ENCODE measurements at places on chromosomes 12 and 14. TPM values are rescaled to one million over a fixed set of nuclear protein-coding genes. Genes with fewer than 3 reads are reported as not detected.
A peak's percentile ranks its signal among the peaks of the same experiment; 100 is the strongest.

Gene PRPH
- not detected for total RNA-seq

DNA sequence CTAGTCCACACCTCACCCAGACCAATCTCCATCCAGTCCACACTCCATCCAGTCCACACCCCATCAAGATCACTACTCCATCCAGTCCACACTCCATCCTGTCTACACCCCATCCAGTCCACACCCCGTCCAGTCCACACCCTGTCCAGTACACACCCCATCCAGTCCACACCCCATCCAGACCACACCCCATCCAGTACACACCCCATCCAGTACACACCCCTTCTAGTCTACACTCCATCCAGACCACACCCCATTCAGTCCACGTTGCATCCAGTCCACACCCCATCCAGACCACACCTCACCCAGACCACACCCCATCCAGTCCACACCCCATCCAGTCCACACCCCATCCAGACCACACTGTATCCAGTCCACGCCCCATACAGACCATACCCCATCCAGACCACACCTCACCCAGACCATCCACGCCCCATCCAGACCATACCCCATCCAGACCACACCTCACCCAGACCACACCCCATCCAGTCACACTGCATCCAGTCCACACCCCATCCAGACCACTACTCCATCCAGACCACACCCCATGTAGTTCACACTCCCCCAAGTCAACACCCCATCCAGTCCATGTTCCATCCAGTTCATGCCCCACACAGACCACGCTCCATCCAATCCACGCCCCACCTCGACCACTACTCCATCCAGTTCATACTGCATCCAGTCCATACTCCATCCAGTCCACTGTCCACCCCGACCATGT lies 116.6 kb upstream of the RTL1 start:
- DNase-seq, result no peak

Gene CYP27B1
- under 0.01 TPM for total RNA-seq

DNA sequence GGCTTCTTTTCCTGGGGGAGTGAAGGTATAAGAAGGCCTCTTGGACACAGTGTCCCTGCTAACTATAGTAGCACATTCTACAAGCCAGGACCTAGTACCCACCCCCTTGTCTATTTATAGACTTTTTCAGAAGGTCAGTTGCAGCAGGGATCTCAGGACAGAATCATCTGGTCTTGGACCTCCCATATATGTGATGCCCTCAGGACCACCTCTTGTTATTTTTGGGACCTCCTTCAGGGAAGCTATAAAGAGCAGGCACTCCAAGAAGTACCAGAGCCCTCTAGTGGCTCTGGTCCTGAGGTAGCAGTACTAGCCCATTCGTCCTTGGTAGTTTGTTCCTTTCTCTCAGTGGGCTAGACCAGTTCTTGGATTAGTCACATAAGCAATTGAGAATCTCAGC lies 4.3 kb downstream of the COQ10A start:
- DNase-seq, result no peak

DNA sequence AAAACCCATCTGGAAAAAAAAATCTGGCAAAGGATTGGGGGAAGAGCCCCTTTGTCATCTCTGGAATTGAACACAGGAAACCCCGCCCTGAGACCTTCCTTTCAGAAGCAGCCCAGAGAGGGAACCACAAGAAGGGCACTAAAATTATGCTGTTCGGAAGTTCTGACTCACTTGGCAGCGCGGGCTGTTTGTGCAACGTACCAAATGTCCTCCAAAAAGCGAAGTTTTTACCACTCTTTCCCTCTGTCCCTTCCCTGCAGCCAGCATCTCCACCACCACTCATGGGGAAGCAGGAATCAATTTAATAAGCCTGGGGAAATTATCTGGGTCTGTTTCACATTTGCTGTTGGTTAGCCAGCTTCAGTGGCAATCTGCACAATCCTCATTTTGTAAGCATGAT lies 3.2 kb upstream of the SYNE3 start:
- peak; percentile 82 for DNase-seq

DNA sequence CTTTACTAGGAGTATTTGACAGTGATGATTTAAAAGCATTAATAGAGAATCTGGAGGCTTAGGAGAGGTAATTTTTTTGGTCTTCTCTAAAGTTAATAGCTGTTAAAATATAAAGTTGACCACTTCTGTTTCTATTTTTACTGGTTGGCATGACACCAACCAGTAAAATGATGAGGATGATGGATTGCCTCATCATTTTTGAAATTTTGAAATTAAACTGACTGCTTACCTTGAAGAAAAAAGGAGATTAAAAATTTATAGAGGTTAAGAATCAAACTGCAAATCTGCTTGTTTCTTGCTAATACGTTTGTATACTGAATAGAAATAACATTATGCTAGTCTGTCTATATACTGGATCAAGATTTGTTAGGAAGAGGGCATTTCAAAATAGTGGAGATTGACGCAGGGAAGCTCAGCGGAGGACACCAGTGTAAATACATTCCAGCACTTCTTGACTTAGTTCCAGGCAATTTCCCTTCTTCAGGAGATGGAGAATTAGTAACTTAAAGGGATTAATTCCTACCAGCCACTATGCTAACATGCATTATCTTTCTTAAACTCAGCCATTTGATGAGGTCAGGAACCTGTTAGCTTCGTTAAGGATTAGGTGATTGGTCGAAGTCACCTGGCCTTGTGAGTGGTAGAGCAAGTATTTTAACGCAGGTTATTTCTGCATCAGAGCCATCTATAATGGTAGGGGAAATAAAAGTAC lies 3.6 kb downstream of the EID3 start:
- no peak for DNase-seq

DNA sequence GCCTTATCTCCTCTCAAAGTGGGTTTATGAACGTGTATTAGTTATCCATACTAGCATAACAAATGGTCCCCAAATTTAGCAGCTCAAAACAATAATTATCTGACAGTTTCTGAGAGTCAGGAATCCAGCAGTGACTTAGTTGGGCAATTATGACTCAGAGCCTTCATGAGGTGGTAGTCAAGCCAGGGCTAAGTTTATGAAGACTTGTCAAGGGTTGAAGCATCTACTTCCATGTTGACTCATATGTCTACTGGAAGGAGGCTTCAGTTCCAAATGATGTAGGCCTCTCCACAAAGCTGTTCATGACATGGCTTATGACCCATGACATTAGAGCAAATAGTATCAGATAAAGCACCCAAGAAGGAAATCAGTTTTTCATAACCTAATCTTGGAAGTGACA lies 73.2 kb downstream of the IPO8 start:
- no peak for DNase-seq

Gene FGF6
- not detected for total RNA-seq

Gene CD9
- total RNA-seq, result 1,196 TPM

GRCh38 chr12:49658276-49658675 lies 34.9 kb downstream of the PRPF40B start:
- no peak for DNase-seq

GRCh38 chr12:83753205-83753604 lies 1066.5 kb downstream of the TMTC2 start:
- no peak for DNase-seq

Gene CRACR2A
- total RNA-seq, result 12.2 TPM

- no peak for DNase-seq
Measured at GRCh38 chr14:61335049-61335448, 13.7 kb downstream of the PRKCH start.

DNA sequence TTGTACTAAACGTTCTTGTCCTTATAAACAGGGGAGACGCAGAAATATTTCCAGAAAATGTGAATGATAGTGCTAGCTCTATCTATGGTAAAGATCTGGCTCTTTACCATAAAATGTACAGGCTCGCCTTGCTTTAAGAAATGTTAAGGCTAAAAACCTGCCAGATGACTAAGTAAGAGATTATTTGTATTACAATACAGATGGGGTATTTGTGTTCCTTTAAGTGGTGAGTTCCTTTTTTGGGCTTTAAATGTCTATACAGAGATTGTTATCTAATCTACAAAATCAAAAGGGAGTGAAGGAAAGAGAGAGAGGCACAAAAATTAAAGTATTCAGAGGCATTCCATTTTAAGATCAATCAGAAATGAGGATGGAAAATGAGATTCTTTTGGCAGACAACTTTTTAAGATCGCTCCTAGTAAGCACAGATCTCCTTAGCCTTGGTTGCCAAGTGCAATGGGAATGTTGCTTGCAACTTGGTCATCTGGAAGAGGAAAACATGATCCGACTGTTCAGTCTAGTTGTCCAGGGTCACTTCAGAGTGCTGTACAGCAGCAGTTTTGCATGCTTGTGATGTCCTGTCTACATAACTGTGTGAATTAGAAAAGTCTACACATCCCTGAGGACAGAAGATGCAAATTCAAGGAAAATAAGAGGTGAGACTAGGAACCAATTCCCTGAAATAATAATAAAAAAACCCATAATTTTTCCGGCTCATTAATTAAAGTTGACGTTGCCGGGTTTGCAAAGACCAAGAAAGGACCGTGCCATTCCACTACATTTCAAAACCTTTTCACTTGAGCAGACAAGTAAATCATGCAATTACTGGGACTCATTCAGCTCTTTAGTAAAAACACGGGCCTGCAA lies 380.8 kb downstream of the EGLN3 start:
- DNase-seq, result no peak

Gene KCNK10
- total RNA-seq, result not detected

- DNase-seq, result peak; percentile 36
Measured at GRCh38 chr14:74975059-74975810, 19.8 kb upstream of the PGF start.

DNA sequence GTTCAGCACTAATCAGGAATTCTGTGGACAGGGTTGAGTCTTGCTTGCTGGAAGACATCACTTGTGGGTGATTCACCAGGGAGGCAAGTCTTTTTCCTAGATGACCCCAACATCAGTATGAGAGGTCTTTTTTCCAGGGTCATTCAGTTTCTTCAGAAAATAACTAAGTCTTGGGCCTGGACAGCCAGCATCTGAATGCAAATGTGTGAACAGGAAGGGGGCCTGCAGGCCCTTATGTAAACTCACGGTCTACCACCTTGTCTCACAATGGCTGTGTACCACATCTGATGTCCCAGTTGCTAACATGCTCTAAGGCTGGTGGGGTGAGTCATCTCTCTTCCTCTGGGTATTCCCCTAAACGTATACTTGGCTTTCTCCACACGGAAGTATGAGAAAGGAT lies 79.2 kb downstream of the HECTD4 start:
- DNase-seq, result peak; percentile 98

- no peak for DNase-seq
Measured at GRCh38 chr12:110123919-110124268, 263 bp upstream of the IFT81 start.

Gene ANKRD33
- total RNA-seq, result not detected

GRCh38 chr12:108805136-108805535 lies 52.2 kb downstream of the SSH1 start:
- no peak for DNase-seq

- no peak for DNase-seq
Measured at GRCh38 chr12:27083861-27084394, 1.6 kb upstream of the C12orf71 start.

Gene KRT7
- 121 TPM for total RNA-seq

DNA sequence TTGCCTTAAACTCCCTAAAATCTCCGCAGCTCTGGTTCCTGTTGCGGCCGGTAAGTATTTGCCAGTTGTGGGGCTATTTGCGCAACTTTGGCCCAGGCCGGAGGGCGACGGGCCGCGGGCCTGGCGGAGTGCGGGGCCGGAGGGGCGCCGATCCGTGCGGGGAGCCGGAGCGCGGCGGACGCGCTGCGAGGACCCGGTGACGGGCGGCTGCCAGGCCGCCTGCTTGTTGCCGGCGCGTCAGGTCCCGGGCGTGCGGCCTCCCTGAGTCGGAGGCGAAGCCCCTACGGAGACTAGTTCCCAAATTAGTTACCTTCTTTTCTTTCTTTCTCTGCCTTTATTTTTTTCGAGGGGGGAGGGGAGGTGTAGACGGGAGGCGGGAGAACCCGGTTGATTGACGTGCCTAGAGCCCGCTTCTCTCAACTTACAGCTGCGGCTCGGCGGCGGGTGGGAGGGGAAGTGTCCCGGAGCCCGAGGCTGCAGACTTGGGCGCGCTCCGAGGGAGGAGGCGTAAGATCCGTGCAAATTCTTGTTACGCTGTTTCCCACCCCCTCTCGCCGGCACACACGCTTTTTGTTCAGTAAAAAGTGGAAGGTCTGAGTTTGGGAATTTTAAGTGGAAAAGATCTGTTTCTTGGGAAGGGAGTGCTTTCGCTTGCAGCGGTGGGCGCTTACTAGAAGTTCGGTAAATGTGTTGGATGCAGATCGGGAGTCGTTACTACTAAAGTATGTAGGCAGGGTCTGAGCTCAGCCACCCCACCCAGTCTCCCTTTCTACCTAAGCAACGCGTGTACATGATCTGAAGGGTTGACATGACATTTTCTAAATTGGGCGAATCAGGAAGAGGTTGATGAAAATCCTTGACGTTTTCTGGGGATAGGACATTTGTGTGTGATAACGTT lies 576 bp downstream of the ZBTB1 start:
- DNase-seq, result peak; percentile 88

- DNase-seq, result peak; percentile 83
Measured at GRCh38 chr14:58501214-58501816, 73.8 kb downstream of the KIAA0586 start.
